ENCODE measurements at places on chromosomes 12 and 14.

GRCh38 chr14:85088192-85088591, 441.8 kb upstream of the FLRT2 start:
- DNase-seq, result no peak

DNA sequence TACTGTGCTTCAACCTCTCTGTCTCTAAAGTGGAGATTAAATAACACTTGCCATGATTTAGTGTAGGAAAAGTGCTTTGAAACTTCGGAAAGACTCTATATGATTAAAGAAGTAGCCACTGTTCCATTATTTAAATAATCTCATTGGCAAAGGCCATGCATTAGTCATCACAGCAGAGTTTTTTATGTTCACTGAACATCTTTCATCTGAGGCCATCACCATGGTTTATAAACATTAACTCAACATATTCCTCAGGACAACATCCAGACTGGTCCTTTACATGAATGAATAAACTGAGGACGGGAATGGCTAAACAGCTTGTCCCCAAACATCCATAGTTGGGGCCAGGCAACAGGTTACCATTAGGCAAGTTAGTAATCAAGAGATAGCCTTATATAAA, 124.6 kb upstream of the FRMD6 start:
- no peak for DNase-seq

DNA sequence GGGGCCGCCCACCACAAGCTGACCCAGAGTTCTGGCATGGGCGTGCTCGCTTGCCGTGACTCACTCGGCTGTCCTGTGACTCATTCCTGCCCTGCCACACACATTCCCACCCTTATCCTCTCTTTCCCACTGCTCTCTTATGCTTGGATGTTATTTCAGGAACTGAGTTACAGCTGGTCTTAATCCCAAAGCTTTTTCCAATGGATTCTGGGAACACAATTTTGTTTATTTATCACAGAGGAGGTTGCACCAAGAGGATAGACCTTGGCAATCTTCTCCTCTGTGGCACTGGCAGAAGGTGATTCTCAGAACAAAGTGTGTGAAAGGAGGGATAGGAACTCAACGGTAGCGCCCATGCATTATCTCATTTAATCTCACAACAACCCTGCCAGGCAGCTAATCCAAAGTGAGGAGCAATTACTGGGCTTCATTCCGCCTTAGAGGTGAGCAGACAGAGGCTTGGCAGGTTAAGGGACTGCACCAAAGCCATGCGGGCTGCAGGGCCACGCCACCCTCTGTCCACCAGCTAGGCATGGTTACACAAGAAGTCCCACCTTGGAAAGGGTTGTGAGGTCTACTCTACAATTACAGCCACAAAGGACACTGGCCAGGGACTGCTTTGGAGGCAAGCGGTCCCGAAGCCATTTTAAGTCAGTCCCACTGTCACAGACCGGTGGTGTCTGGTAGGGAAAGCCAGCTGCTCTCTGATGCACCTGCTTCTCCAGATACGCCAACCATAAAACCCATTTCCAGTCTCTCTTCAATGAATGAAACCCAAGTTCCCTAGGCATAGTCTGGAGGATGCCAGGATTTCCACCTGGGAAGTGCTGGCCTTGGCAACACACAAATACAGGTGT, 32.9 kb downstream of the SYNE3 start:
- peak; percentile 98 for DNase-seq

DNA sequence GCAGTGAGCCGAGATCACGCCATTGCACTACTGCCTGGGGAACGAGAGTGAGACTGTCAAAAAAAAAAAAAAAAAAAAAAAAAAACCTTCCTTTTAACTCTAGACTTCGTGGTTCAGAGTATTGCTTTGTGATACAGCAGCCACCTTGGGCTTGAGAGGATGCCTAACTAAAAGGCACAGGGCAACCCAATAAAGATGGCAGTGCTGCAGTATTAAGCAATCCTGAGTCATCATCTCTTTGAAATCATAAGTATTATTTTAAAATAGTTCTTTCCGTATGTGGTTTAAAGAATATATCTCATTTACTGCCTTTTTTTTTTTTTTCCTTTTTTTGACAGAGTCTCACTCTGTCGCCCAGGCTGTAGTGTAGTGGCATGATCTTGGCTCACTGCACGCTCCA, 116.1 kb downstream of the PLEKHA5 start:
- DNase-seq, result no peak

GRCh38 chr12:57135527-57136326, 7.4 kb downstream of the LRP1 start:
- DNase-seq, result no peak

- no peak for DNase-seq
These were observed 5.2 kb downstream of the MPHOSPH9 start for GRCh38 chr12:123227581-123228258.

DNA sequence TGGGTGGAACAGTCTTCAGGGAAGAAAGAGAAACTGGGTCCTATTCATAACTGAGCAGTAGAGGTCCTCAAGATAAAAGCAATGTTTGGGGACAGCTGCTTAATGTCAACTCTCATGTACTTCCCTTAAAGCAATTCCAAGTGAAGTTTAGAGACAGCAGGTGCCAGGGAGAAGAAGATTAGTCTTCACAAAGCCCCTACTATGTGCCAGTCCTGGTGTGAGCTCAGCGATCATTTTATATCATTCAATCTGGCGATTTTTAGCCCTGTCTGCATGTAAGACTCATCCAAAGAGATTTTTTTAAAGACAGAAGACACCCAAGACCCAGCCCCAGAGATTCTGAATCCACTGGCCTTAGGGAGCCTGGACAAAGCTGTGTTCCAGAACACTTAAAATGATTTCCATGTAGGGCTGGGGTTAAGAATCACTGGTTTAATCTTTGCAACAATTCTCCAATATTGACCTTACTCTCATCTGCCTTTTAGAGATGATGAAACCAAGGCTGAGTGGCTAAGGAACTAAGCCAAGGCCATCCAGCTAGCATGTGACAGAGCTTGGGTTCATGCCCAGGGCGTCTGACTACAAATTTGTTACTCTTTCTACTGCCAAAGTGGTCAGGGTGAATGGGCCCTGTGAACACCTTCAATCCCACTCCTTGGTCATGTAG, 404.5 kb upstream of the TBX3 start:
- no peak for DNase-seq

DNA sequence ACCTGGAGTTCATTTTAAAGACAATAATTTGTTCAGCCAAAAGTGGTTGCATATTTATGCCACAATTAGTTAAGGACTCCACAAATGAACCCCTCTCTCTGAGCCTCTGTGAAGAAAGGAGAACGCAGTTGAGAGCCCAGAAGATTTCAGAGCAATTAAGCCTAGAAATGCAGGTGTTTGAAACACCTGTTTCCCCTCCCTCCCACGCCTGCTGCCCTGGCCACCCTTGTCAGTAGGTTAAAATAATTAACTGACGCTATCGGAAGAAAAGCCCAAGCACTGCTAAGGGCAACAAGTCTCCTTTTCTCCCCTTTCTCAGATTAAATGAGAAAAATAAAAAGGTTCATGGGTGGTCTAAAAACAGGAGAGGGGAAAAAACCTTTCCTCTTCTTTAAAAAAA, 99.2 kb downstream of the PPM1A start:
- DNase-seq, result no peak

- DNase-seq, result peak; percentile 81
These were observed 18.0 kb upstream of the NUDT14 start for GRCh38 chr14:105199093-105199492.

DNA sequence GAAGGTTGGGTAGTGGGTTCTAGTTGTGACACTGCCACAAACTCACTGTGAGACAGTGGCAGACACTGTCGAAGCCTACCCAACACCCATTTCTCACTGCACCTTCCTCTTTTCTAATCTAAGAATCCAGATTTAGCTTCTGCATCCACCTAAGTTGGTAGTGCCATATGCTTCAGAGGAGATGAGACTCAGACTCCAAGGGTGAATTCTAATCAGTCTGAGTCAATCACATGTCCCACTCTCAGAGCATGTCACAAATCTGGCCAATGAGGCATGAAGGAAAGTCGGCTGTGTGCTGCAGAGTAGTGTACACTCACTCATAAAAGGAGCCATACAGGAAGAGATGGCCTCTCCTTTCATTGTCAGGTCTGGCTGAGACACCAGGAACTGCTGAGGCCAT, 102.1 kb upstream of the RAP1B start:
- DNase-seq, result no peak

GRCh38 chr12:101933866-101934514, 56.6 kb downstream of the DRAM1 start:
- DNase-seq, result no peak

GRCh38 chr14:45083617-45083975, 320 bp upstream of the PRPF39 start:
- no peak for DNase-seq

DNA sequence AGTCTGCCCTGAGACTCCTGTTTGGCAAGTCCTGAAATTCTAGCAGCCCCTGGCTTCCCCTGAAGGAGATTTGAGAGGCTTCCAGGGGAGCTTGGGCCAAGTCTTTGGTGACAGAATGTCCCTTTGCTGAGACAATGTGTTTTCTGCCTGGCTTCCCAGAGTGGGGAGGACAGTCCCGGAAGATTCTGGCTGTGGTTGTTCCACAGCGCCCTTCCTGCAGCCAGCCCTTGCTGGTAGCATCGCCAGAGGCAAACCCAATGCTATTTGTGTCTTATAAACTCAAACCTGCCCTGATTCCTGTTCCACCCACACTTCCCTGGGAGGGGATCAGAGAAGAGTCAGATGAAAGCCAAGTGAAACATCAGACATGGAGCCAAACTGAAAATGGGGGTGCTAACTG, 56.4 kb upstream of the OAS1 start:
- DNase-seq, result no peak

- DNase-seq, result no peak
These were observed 187.2 kb downstream of the TMTC2 start for GRCh38 chr12:82873951-82874350.

DNA sequence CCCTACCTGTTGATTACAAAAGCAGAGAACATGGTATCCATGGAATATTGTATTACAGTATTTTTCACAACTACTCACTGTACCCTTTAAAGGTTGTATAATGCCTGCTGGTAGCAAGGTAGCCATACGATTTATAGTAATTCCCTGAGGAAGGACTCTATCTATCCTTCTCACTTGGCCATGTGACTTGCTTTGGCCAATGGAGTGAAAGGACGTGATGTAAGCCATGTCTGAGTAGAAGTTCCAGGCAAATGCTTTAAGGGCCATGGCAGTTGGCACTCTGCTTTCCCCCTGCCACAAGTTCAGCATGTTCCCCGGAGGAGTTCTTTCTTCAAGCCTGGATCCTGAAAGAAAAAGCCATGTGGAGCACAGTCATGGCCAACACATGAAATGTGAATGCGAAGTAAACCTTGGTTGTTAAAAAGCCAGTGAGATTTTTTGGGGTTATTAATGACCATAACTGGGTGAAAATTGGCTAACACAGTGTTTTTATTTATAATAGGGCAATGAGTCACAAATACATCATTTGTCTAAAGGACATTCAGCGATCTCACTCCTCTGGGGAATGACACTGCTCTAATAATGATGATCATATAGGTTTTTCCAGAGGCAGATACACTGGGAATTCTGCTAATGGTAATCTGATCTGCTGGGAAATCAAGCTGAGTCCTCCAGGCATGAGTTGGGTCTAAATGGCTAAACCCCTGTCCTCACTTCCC, 67.4 kb upstream of the SLC38A2 start:
- no peak for DNase-seq

DNA sequence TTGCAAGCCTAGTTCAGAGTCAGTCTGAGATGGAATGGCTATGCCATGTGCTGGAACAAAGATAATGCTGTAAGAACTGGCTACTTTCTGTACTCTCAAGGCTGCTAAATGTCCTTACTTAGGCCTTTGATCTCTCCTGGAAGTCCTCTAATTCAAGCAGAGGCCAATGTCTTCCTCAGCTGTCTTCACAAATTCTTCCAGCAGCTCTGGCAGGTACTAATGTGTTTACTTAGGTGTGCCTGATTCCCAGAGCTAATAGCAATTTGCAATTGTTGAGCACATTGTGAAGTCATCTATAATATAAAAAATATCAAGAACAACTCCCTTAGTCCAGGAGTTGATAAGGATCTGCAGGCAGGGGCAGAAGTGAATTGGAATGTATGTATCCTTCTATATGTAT, 3.8 kb upstream of the MYF5 start:
- DNase-seq, result no peak

GRCh38 chr12:57550641-57551549, 1.1 kb downstream of the KIF5A start:
- DNase-seq, result no peak

- DNase-seq, result no peak
These were observed 268.1 kb upstream of the RTL1 start for GRCh38 chr14:101171650-101172049.

DNA sequence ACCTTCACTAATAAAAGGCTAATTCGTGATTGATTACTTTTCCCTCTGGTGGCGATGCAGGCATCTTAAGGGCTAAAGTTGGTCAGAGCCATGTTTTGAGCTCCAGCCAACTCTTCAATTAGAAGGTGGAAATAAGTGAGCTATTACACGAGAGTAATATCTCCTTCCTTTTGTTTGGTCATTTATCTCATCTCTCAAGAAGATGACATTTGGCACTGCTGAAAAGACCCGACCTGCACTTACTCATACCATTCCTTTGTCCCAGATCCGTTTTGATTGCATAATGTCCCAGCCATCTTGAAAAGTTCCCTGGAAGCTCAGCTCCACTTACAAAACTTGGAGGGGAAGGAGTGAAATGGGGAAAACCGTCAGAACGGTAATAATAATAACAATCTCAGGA, 316.2 kb downstream of the VRK1 start:
- DNase-seq, result no peak

DNA sequence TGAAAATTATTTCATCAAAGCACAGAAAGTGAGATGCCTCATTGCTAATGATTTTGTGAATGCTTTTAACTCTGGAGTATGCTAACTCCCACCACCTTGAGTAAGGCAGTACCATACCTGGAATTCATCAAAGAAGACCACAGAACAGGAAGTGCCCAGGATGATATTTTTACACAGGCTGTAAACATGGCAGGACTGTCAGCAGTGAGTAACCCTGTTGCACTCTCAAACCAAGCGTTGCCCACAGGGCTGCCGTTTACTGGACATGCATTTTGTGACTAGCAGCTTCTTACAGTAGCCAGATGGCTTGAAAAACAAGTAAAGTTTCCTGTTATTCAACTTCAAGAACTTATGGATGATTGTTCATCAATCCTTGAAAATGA, 42.4 kb downstream of the RALGAPA1 start:
- DNase-seq, result no peak

- no peak for DNase-seq
These were observed 75.1 kb downstream of the FOXN4 start for GRCh38 chr12:109234012-109234411.

GRCh38 chr12:116039081-116039480, 238.4 kb downstream of the MED13L start:
- DNase-seq, result no peak

- DNase-seq, result peak; percentile 21
These were observed 1.1 kb downstream of the MGST1 start for GRCh38 chr12:16348435-16349130.

DNA sequence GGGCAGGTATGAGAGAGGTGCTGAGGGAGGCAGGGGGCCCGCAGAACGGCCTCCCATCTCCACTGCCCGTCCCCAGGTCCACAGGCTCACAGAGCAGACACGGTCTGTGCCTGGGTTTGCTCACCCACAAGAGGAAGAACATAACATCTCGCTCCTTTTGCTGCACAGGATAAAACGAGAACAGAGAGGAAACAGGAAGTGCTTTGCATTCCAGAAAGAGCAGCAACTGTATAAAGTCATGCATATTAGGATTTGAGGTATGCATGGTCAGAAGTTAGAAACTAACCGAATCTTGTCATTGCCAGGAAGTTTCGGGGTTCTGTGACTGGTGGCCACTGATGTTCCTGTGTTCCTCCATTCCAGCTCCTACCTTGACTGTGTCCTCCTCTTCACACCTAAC, 25.0 kb downstream of the NTF3 start:
- DNase-seq, result peak; percentile 67

GRCh38 chr12:2335916-2336315, 283.1 kb downstream of the CACNA1C start:
- no peak for DNase-seq

Data from endothelial cell of umbilical vein (primary cell).